ENCODE measurements at places on chromosomes 2 and 18.

GRCh38 chr18:31773774-31774476 is 13.2 kb upstream of the SLC25A52 start:
- no peak for DNase-seq

DNA sequence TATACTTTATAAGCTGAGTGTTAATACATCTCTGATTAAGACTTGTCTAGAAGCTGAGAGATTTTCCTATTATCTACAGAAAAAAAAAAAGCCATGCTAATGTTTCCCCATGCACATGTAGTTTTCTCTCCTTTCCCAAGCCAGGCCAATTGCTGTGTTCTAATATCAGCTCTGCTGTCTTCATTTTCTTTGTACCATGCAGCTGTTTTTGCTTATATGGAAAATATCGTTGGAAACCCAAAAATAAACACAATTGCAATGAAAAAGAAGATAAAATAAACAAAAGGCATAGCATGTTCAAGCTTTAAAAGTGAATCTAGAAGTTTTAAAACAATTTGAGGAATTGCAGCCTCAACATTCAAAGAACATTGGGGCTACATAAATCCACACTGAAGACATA is 817.4 kb upstream of the ACVR2A start:
- DNase-seq: no peak

DNA sequence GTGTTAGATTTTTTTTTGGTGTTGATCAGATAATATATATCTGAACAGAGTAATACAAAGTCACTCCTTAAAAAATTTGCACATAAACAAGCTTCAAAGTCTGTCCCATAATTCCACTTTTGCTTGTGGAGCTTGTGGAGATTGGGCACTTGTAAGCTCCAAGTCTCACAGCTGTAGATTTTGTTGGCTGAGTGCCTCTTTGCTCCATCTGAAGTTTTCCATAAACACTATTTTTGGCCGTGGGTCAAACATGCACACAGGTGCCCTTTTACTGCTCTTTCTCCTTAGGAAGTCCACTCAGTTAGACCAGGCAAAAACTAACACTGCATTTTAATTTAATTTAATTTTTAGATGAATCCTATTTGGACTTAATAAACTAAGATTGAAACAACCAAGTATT is 3.6 kb upstream of the KCNJ13 start:
- no peak for DNase-seq

DNA sequence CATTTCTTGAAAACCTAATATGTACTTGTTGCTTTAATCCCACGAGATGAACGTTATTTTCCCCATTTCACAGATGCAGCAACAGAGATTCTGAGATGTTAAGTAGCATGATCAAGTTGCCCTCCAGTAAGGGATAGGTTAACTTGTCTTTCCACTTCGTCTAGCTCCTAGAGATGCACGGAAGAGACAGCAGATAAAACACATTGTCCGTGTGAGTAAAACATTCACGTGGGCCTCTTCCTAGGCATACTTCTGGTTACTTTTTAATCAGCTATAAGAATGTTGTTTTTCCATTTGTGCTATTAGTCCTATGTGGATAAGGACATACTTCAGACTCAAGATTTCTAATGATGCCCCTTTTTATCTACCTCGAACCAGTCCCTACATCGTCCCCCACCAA is 1.2 kb upstream of the ARHGAP28 start:
- DNase-seq: no peak

- DNase-seq: no peak
Measured at GRCh38 chr2:109028277-109028676, 39.3 kb upstream of the EDAR start.

- DNase-seq: no peak
Measured at GRCh38 chr2:173929441-173929840, 35.7 kb downstream of the SP3 start.

- no peak for DNase-seq
Measured at GRCh38 chr2:69817729-69818501, 11.5 kb upstream of the GMCL1 start.
